ENCODE measurements at places on chromosomes 3 and 15. TPM values are rescaled to one million over a fixed set of nuclear protein-coding genes. Genes with fewer than 3 reads are reported as not detected.

DNA sequence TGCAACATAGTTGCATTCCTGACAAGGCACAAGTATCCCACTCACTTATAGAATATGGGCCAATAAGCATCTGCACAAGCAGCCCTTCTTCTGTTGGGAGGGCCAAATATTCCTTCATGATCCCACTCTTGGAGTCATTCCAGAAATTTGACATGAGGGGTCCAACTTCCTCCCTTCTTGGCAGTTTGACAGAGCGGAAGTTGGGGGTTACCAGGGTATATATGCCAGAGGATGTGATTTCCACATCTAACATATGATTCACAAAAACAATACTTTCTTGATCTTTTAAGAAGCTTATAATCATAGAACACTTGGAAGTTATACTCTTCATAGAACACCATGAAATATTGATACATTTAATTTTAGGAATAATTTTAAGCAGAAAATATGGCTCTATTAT, 100.9 kb upstream of the CRBN start:
- DNase-seq = no peak

GRCh38 chr15:76309601-76310330, 1.5 kb downstream of the ETFA start:
- no peak for DNase-seq

GRCh38 chr3:47428662-47429061, 47.1 kb downstream of the SCAP start:
- DNase-seq = no peak

The RUBCN gene
- 23.3 TPM for total RNA-seq
